Iris pigment epithelial cell (primary cell): ENCODE measurements at places on chromosomes 13 and 19.

DNA sequence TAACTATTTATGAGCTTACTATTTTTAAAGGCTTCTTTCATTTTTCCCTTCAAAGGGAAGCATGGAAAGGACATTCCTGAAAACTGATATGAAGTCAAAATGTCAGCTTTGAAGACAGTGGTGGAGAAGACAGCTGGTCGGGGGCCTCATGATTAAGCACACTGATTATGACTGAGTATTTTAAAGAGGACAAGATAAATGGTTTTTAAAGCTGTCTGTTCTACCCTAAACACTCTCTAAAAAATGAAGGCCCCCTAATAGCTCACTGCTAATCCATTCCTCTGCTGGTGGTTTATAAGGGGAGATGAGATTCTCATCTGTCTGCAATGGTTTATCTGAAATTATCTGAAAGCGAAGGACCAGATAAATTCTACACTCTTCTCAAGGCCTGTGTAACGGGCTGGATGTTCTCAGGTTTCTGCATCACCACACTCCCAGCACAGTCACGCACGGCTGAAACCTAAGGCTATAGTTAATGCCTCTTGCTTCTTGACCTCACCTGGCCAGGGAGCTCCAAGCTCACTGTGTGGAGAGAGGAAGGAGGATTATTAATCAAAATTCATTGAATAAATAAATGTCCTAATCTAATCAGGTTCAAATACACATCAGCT lies 86.9 kb upstream of the DOCK9 start:
- DNase-seq = no peak

DNA sequence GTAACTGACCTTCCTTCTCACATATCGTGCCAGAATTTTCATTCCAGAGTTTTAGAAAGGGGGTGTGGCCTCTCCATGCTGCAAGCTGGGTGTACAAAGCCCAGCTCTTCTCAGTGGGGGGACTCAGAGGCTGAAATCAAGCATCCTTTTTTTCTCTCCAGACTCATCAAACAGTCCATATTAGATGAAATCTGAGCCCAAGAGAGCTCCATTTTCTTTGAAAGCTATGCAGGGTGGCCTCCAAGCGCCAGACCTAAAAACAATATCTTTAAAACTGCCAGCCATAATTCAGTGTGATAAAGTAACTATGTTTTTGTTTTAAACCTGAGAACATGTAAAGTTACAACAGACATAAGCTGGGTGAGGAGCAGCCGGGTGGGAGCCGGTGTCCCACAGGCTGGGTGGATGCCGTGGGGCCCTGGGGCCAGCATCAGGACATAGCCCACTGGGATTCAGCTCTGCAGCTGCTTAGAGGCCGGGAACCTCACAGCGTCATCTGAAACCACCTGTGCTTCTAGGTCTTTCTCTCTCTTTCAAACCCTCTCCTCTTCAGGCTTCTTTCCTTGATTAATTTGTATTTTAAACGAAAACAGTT lies 249.2 kb downstream of the ZNF536 start:
- DNase-seq = no peak

DNA sequence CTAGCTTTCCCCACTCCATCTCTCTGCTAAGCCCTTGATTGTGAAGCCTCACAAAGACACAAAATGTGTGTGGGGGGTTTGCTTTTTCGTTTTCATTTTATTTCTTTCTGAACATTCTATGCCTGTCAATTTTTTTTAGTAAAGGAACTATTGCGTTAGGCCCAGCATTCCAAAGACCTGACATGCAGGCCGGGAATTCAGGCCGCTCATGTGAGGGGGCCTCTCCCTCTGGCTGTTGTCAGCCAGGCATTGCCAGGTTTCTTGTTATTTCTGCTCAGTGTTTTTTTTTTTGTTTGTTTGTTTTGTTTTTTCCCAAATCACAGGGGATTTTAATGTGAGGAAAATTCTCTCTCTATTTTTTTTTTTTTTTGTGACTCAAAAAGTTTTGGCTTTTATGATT lies 10.3 kb upstream of the MEDAG start:
- peak; percentile 96 for DNase-seq

DNA sequence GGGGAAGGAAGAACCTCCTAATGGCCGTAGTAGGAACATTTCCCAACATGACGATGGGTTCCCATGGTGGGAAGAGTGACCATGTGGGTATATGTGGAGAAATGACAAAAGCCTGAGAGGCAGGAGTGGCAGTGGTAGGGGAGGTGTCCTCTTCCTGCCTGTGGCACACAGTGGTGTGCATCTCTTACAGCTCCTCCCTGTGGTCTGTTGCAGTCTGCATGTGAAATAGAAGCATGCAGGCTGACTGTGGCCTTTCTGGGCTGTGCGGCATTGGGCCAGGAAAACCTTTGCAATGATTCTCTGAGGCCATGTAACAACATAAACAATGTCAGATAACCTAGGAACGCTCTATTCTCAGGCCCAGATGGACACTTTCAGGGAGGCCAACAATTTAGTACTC lies 84.0 kb downstream of the LACC1 start:
- no peak for DNase-seq

GRCh38 chr19:28960986-28961705 lies 251.8 kb downstream of the UQCRFS1 start:
- peak; percentile 23 for DNase-seq

DNA sequence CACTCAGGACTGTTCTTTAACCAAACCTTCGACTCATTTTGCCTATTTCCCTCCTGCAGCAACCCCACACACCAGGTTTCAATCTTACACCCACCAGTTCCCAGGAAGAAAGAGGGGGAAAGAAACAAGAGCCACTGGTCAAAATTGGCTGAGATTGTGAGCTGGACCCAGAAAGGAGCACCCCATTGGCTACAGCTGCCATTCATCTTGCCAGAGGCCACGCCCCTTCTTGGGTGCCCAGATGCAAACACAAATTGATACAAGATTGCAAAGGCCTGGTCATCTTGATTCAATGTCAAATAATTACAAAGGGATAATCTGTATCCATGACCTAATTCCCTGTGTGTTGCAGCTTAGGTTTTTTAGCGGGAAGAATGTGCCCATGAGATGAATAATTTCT lies 258.4 kb downstream of the LIG4 start:
- DNase-seq = no peak

- DNase-seq = no peak
Observed at GRCh38 chr19:1125601-1126467, 22.0 kb downstream of the GPX4 start.
